ENCODE measurements at places on chromosomes 2 and 18. TPM values are rescaled to one million over a fixed set of nuclear protein-coding genes. Genes with fewer than 3 reads are reported as not detected.

Gene RSAD2
- 3.3 TPM for total RNA-seq

Gene ERFE
- 0.51 TPM for total RNA-seq

Gene C18orf63
- not detected for total RNA-seq

Gene CNTNAP5
- not detected for total RNA-seq

Gene VIL1
- total RNA-seq, result not detected

Gene PSD4
- total RNA-seq, result 3.4 TPM

DNA sequence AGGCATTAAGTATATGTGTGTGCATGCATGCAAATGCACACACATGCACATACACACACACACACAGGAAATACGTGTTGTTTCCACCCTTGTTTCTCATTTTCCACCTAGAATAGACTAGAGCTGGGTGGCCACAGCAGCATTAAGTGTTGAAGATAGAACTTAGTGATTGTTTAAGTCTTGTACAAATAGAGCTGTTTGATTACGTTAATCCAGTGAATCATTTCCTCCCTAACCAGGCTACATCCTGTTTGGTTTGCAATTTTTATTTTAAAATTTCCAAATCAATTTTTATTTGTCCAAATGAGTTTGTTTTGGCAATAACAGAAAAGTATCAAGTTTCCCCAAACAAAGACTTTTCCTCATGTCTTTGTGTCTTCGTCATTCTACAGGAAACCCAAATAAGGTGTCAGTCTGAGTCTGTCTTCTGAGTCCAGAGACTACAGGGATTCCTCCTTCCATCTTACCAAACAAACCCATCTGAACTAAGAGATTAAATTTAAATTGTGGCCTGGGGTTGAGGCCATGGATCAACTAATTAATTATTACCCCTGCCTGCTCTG, 74.6 kb upstream of the GALNT5 start:
- DNase-seq, result no peak

DNA sequence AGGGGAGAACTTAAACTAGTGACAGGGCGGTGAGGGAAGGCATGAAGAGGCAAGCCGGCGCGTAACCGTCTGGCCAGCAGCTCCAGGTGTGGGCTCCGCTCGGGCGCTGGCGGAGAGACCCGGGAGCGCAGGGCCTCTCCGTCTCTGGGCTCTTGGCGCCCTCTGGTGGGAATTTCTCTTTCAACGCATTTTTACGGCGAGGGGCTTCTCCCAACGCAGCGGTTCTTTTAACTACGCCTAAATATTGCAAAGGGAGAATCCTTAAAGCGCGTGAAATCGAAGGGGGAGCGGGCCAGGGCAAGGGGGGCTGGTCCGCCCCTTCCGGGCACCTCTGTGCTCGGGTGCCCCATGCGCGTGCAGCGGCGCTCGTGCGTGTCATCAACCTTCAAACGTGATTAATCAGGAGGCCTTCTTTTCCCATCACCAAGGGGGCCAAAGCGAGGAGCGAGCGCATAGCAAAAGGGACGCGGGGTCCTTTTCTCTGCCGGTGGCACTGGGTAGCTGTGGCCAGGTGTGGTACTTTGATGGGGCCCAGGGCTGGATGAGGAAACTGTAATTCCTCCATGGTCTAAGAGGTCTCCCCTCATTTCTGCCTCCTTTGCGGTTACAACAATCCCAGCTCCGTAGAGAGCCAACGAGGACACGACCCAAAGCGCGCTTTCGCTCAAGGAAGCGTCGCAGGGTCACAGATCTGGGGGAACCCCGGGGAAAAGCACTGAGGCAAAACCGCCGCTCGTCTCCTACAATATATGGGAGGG, 762 bp upstream of the GAD1 start:
- no peak for DNase-seq

GRCh38 chr2:237806334-237806733, 7.8 kb downstream of the RBM44 start:
- DNase-seq, result no peak

GRCh38 chr2:138389063-138389462, 112.5 kb upstream of the SPOPL start:
- no peak for DNase-seq

GRCh38 chr2:39732482-39732881, 46.6 kb downstream of the THUMPD2 start:
- no peak for DNase-seq

DNA sequence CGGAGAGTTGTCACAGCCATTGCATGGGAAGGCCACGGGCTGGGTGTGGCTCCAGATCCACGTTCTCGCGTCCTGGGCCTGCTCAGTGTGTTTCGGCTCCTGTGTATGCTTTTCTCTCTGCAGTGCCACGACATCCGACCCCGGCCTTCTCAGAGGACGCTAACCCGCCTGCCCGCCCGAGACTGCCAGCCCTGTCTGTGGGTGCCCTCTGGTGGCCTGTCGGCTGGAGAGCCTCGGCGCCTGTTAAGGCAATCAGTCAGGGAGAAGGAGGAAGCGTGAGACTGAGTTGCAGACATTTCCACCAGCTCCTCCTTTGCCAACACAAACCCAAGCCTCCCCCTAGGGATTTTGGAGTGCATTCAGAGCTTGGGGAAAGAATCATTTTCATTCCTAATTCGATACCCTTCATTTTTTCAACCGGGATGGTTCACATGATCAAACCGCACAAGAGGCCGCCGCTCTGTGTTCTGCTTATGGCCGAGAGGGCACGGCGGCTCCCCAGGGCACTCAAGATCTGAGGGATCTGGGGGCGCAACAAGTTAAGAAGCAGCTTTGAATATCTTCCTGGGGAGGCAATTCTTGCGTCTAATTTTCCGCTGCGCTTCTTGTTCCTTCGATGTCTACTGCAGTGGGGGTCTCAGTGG, 37.5 kb upstream of the ZBTB7C start:
- peak; percentile 89 for DNase-seq

GRCh38 chr18:2096551-2096950, 474.8 kb downstream of the METTL4 start:
- no peak for DNase-seq

DNA sequence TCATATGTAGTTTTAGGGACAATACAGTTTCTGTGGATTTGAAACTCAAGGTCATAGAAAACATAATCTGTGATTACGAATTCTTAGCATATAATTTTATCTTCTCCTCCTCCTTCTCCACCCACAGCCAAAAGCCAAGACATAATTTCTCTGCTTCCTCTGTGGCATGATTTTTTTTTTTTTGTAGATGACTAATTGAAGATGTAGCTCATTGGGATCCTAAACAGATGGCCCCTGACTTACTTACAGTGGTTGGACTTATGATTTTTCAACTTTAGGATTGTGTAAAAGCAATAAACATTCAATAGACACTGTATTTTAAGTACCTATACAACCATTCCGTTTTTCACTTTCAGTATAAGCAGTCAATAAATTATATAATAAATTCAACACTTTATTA, 42.3 kb downstream of the FSIP2 start:
- no peak for DNase-seq

DNA sequence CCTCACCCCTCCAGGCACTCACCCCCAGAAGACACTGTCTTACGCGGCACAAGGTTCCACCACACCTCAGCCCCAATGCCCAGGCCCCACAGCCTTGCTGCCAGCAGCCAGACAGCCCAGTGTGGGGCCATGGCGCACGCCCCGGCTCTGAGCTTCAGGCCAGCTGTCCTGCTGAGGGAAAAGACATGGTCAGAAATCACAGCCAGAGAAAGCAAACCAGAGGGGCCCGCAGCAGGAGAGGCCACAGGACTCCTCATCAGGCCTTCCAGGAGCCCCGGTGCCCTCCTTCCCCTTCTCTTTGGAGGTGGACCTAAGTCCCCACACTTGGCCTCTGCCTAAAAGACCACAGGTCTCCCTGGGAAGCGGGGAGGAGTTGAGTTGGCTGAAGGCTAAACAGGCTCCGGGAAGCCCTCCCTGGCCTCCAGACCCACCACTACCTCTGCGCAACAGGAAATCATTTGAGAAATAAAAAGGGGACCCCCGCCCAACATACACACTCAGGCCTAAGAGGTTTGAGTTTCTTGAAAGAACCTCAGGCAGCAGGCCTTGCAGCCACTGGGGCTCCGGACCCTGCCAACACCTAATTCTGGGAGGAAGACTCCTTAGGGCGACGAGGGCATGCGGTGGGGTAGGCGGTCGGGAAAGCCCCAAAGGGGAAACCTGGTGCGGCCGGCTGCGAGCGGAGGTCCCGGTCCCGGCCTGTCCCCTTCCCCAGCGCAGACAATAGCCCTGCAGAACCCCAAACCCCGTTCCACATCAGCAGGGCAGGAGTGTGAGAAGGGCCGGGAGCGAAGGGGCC, 1.9 kb downstream of the SEMA4C start:
- DNase-seq, result no peak

GRCh38 chr18:58856881-58857280, 7.8 kb upstream of the ZNF532 start:
- DNase-seq, result no peak

- peak; percentile 93 for DNase-seq
Measured at GRCh38 chr2:230987137-230988020, 8.5 kb upstream of the SPATA3 start.

DNA sequence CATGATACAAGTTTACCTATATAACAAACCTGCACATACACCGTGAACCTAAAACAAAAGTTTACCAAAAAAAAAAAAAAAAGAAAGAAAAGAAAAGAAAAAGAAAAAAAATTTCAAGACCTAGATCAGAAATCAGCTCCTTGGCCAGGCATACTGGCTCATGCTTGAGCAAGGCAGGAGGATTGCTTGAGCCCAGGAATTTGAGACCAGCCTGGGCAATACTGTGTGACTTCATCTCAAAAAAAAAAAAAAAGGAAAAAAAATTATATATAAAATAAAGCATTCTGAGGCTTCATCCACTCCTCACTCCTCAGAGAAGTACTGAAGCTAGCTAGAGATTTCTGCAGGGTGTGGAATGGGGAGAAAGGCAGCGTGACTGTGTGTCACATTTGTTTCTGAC, 11.8 kb upstream of the PROC start:
- no peak for DNase-seq

DNA sequence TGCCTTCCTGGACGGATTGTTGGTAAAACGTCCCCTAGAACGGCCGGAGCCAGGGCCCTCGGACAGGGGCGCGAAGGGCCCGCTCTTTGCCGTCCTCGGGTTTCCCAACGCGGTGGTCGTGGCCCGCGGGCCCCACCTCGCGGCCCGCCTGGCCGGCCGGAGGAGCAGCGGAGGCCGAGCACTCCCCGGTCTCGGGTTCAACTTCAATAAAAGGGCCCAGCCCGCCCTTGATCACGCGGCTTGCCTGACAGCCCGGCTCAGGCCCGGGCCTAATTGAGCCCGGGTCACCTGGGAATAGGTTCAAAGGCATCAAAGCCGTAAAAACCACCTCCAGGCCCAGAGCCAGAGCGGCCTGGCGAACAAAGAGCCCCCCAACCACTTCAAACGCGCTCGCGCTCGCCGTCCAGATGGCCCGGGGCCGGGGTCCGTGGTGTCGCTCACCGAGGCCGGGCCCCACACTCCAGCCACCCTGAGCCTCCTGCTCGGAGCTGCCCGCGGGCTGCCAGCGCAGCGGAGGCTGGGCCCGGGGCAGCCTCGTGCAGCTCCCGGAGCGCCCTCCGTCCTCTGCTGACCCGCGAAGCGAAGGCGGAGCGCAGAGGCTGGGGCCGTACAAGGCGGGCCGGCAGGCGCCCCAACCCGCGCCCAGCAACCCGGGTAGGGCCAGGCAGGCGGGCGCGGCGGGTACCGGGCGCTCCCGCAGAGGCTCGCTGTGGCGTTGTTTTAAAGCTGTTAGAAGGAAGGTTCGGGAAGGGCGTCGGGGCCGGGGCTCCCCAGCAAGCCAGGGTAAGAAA, 1.1 kb upstream of the TWIST2 start:
- no peak for DNase-seq

DNA sequence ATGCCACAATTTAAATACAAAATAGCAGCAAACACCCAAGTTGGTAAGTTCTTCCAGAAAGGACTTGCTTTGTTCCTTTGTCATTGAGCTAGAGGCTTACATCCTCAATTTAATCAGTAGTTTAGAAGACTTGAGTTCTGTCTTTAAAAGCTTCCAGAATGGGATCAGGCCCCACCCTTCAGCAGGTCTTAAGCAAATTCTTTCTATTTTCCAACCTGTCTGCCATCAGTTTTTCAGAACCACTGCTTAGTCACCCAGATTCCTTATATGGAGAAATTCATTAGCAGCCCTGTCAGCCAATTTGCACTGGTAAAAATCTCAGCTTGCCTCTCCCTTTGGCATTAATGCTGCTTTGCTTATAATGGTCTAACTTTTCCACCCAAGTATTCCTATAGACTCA, 263.6 kb upstream of the HNMT start:
- no peak for DNase-seq

GRCh38 chr18:58249712-58250111, 205.7 kb downstream of the NEDD4L start:
- DNase-seq, result no peak

DNA sequence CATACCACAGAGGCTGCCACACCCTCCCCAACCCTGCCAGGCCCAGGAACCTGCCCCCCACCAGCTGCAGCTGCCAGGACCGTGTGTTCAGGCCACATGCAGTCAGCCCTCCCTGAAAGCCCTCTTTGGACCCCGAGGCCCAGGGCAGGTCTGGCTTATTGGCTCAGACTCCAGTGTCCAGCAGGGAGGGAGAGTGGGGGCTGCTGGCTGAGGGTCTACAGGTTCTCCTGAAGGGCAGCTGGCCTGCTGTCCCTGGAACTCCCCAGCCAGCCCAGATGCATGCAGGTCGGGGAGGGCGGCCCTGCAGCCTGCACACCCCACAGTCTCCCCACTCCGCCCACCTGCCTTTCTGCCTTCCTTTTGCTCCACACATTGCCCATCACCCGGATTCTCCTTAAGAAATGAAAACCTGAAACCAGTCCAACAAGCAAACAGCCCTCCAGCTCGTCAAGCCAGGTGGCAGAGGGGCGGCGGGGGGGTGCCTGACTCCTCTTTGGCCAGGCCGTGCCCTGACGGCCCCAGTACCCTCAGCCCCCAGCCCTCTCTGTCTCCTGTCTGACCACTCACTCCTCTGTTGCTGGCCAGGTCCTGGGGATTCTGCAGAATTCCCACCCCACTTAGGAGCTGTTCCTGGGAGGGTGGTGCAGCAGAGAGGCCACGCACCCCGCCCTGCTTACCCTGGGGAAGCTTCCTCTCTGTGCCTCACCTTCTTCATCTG, 18.0 kb downstream of the GPR35 start:
- DNase-seq, result peak; percentile 60

DNA sequence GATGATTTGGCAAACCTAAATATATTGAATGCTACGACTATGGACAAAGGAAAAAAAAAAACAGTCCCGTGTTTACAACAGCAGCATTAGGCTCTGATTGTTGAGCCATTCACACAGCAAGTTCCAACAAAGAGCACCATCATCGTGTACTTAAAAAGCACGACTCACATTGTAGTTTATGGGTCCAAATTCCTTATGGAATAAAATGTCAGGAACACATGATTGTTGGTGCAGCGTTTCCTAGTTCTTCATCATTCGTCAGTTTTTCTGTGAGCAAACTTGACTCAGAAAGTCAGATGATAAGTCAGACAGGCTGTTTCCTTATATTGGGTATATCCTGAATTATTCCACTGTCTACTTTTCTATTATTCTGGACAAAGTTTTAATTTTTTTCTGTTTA, 10.0 kb upstream of the KIDINS220 start:
- DNase-seq, result no peak

DNA sequence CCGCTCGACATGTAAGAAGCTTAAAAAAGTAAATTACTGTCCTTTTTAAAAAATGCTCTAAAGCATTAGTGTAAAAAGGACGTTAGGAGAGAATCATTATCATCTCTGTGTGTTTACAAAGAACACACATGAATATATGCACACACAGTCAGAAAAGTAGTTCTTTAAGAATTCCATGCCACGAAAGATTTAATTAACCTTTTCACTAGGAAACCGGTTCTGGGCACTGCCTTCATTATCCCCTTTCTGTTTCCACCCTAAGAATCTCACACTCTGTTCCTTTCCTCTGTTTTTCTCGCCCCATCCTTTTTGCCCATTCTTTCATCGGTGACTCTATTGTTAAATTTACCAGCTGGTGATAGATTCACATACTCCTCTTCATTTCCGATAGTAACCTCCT, 338.6 kb downstream of the DCC start:
- no peak for DNase-seq

All from Right ventricle myocardium inferior (tissue), 1 donor.